ENCODE measurements at places on chromosomes 11 and 22. TPM values are rescaled to one million over a fixed set of nuclear protein-coding genes. Genes with fewer than 3 reads are reported as not detected.

CDC42EP1 gene
- 13.7 TPM for polyA plus RNA-seq

APOBEC3A gene
- polyA plus RNA-seq = 5.6 TPM

CCDC89 gene
- polyA plus RNA-seq = 0.11 TPM

SLC25A1 gene
- polyA plus RNA-seq = 59.7 TPM

MMP13 gene
- not detected for polyA plus RNA-seq

CEND1 gene
- 0.29 TPM for polyA plus RNA-seq

SLC6A5 gene
- not detected for polyA plus RNA-seq

GCAT gene
- polyA plus RNA-seq = 1.9 TPM

OR5P2 gene
- not detected for polyA plus RNA-seq

COX8A gene
- 698 TPM for polyA plus RNA-seq

OR5T2 gene
- not detected for polyA plus RNA-seq

SMC1B gene
- polyA plus RNA-seq = 0.06 TPM

ART1 gene
- polyA plus RNA-seq = not detected

RBMXL2 gene
- polyA plus RNA-seq = not detected

ZNF215 gene
- 0.26 TPM for polyA plus RNA-seq

B4GALNT4 gene
- 3.5 TPM for polyA plus RNA-seq

DUSP18 gene
- polyA plus RNA-seq = 2.3 TPM

WEE1 gene
- polyA plus RNA-seq = 6.3 TPM

SMTNL1 gene
- not detected for polyA plus RNA-seq

UFD1 gene
- polyA plus RNA-seq = 52.2 TPM

CCDC179 gene
- polyA plus RNA-seq = not detected

OR52N4 gene
- polyA plus RNA-seq = 3.7 TPM

All from spleen (tissue), 13 donors.